ENCODE measurements at places on chromosomes 16 and 17.

GRCh38 chr16:54286366-54287130, at the start of gene IRX3:
Gene IRX3, minus strand, starts transcription at chr16:54286787. Its CDS starts 737 bp downstream, at chr16:54286050.
- peak; percentile 93 for DNase-seq

- DNase-seq = peak; percentile 64
Measured at GRCh38 chr17:7858522-7858810, 663 bp downstream of the CYB5D1 start.

DNA sequence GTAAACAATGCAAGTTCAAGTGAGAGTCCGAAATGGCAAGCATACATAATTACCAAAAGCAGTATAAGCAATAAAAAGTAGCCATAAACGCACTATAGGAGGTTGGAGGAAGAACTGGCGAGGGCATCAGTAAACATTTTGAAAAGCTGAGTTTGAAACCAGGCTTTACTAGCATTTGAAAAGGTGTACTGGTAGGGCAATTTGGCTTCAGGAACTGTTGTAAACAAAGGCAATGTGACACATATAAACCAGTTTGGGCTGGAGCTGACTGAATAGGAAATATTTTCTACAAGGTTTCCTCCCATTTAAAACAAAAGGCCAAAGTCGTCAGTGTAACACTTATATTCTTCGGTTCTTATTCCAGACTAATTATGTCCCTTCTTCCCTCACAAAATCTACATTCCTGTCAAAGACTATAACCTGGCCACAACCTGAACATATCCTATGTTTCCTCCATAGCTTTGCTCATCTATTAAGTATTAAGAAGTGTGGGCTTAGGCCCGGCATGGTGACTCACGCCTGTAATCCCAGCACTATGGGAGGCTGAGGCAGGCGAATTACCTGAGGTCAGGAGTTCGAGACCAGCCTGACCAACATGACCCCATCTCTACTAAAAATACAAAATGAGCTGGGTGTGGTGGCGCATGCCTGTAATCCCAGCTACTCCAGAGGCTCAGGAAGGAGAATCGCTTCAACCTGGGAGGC, 7.8 kb downstream of the CBX1 start:
- no peak for DNase-seq

DNA sequence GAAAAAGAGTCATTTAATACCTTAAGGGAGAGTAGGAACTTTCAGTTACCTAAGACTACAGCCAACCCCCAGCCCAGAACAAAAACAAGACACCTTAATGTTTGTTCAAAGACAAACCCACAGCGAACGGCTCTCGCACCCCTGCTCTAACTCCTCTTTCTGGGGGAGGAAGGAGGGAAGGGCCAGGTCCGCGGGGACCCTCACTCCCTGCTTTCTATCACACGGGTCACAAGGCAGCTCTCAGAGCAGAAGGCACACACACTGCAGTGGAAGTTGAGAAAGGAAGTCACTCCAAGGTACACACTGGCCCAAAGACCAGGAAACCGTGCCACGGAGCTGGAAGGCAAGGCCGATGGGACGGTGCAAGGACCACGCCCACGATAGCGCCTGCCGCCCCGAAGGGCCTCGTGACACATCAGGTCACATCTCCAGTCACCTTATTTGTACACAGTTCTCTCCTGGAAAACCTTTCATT, 10.0 kb downstream of the LITAFD start:
- DNase-seq = no peak

- no peak for DNase-seq
Measured at GRCh38 chr17:5874486-5874885, 195.7 kb upstream of the WSCD1 start.

GRCh38 chr16:87086156-87086555, 231.0 kb downstream of the C16orf95 start:
- peak; percentile 84 for DNase-seq

- DNase-seq = no peak
Measured at GRCh38 chr17:31802502-31802901, 56.5 kb downstream of the COPRS start.

- no peak for DNase-seq
Measured at GRCh38 chr16:56415875-56416274, 9.5 kb downstream of the AMFR start.

DNA sequence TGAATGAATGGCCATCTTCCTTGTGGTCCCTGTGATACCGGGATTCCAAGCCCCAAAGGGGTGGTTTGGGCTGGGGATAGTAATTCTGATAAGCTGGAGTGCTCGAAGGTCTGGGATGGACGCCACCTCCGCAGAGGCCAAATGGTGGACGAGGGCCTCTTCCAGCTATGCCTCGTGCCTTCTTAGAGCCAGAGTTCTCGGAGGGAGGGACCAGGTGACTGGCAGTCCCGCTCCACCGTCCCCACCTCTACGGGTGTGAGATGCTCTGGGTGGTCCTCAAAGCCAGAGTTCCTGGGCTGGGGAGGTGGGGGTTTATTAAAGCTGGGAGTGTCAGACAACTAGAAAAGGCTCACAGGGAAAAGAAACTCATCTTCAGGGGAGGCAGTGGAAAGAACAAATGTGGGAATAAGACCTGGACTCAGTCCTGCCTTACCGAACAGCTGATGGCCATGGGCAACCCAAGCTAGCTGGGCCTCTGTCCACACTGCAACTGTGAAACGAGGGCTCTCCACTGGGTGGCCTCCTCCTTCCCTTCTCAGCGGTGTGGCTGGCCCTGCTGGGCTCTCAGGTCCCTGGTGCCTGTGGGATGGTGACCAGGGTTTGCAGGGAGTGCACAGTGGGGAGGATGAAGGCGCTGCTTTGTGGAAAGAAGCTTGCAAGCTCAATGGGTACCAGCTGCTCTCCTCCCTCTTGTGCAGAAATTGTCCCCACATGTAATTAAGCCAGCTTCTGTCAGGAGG, 75.2 kb downstream of the N4BP1 start:
- no peak for DNase-seq

GRCh38 chr17:79695797-79696609, 34.7 kb upstream of the ENPP7 start:
- peak; percentile 48 for DNase-seq

GRCh38 chr16:31198207-31198882, 4.2 kb downstream of the PYCARD start:
- no peak for DNase-seq

GRCh38 chr16:87006021-87006420, 311.2 kb downstream of the C16orf95 start:
- no peak for DNase-seq

DNA sequence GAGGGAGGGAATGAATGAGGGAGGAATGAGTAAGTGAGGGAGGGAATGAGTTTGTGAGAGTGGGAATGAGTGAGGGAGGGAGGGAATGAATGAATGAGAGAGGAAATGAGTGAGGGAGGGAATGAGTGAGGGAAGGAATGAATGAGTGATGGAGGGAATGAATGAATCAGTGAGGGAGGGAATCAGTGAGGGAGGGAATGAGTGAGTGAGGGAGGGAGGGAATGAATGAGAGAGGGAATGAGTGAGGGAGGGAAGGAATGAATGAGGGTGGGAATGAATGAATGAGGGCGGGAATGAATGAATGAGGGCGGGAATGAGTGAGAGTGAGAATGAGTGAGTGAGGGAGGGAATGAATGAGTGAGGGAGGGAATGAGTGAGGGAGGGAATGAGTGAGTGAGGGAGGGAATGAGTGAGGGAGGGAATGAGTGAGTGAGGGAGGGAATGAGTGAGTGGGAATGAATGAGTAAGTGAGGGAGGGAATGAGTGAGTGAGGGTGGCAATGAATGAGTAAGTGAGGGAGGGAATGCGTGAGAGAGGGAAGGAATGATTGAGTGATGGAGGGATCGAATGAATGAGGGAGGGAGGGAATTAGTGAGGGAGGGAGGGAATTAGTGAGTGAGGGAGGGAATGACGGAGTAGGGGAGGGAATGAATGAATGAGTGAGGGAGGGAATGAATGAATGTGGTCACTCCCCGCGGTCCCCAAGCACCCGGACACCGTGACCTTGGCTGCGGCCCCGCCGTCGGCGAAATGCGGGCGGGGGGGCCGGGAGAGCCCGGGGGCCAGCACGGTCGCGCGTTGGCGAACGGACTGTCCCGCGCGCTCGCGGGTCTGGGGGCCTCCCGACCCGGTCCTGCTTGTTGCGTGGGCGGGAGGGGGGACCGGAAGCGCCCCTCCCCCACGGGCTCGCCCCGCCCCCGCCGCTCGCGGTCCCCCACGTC, 1.1 kb upstream of the UBE2I start:
- DNase-seq = no peak

- no peak for DNase-seq
Measured at GRCh38 chr16:83666449-83666848, 141.3 kb upstream of the HSBP1 start.
